ENCODE measurements at places on chromosomes 1 and 21.

- H3K27me3 ChIP-seq = no peaks in the 10 kb centered on the region
- no peaks in the 10 kb centered on the region for H3K36me3 ChIP-seq
- no peak overlapping the region for H3K27ac ChIP-seq
These were observed 237.6 kb downstream of the SDCCAG8 start for GRCh38 chr1:243493156-243494129.

DNA sequence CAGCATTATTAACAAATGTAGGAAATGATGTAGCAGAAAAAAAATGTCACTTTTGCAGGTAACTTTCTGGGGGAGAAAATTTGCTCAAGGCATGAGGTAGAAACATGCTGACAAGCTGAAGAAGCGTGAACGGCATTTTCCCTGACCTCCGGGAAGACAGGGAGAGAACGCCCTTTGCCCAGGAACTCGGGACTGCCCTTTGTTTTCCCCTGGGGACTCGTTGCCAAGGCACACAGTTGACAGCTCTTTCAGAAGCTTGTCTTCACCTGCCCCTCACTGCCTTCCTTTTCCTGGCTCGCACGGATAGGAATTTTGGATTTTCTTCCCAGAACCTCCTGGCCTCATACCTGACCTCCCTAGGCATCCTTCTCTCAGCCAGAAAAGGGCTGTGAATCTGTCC is 52.7 kb upstream of the COA6 start:
- no peak overlapping the region for H3K4me3 ChIP-seq
- H3K36me3 ChIP-seq = no peaks in the 10 kb centered on the region
- peak overlapping the region; percentile 70 for H3K27ac ChIP-seq
- no peaks in the 10 kb centered on the region for H3K4me1 ChIP-seq
- peak; percentile 60 for DNase-seq
- no peaks in the 10 kb centered on the region for H3K27me3 ChIP-seq

DNA sequence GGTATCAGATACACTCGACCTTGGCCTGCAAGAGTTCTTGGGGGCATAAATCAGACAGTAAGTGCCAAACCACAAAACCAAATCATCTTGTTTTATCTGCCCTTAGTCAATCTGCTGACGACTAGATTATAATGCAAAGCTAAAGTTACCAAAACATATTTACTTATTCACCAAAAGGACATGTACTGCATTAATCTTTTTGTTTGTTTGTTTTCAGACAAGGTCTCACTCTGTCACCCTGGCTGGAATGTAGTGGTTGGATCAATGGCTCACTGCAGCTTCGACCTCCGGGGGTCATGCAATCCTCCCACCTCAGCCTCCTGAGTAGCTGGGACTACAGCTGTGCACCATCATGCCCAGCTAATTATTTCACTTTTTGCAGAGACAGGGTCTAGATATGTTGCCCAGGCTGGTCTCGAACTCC is 114.7 kb downstream of the APP start:
- no peak for DNase-seq
- no peak overlapping the region for H3K27ac ChIP-seq
- no peaks in the 10 kb centered on the region for H3K36me3 ChIP-seq

DNA sequence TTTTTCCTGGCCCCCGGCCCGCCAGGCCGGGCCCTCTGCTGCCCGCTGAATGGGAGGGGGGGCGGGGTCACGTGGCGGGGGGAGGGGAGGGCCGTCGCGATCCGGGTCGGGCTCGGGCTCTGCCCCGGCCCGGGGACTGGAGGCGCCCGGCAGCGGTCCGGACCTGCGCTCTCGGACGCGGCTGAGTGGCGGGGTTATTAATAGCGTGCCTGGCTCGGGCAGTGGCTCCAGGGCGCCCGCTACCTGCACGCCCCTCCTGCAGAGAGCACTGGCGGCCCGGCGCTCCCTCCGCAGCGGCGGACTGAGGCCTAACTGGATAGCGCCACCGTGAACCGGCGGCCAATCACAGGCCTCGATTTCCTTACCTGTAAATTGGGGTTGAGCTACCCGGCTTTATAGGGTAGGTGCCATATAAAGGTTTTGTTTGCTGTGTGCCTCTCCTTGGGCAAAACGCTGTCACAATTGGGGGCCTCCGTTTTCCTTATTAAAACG is 28.1 kb downstream of the AHDC1 start:
- H3K27ac ChIP-seq = peak overlapping the region; percentile 92
- no peaks in the 10 kb centered on the region for H3K36me3 ChIP-seq
- peaks cover 46% of the 10 kb centered on the region for H3K4me1 ChIP-seq
- peak overlapping the region; percentile 36 for H3K4me3 ChIP-seq
- H3K27me3 ChIP-seq = no peaks in the 10 kb centered on the region

- H3K4me3 ChIP-seq = peak overlapping the region; percentile 11
- peak; percentile 64 for DNase-seq
- no peaks in the 10 kb centered on the region for H3K36me3 ChIP-seq
- H3K27ac ChIP-seq = peak overlapping the region; percentile 86
- H3K27me3 ChIP-seq = no peaks in the 10 kb centered on the region
These were observed 25.7 kb upstream of the BACE2 start for GRCh38 chr21:41142051-41142795.

DNA sequence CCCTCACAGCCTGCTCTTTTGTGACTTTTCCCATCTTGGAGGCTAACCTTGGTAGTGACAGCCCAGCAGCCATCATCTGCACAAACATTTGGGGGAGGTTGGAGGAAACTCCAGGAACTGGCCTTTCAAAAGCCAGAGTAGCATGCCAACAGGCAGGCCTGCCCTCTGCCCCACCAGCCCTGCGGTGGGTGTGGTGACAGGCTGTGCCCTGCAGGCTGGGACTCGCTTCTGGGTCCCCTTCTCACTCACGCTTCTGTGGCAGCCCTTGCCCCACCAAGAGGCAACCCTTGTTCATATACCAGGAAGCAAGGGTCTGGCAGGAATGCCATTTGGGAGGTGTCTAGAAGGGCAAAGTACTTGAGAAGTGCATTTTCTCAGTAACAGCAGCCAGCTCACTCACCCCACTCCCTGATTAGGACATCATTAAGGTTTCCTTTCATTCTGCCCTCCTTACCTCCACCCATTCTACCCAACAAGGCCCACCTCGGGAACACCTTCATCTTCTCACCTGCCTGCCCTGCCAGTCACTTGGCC is 20.8 kb upstream of the FAM3B start:
- no peaks in the 10 kb centered on the region for H3K36me3 ChIP-seq
- H3K27ac ChIP-seq = no peak overlapping the region
- DNase-seq = no peak
- no peak overlapping the region for H3K4me3 ChIP-seq
- no peaks in the 10 kb centered on the region for H3K27me3 ChIP-seq
- no peaks in the 10 kb centered on the region for H3K4me1 ChIP-seq

All from breast epithelium (tissue), 4 donors.